ENCODE measurements at places on chromosomes 6 and 20.

GRCh38 chr6:131640100-131640499 is 3.0 kb downstream of the ENPP3 start:
- DNase-seq, result no peak

DNA sequence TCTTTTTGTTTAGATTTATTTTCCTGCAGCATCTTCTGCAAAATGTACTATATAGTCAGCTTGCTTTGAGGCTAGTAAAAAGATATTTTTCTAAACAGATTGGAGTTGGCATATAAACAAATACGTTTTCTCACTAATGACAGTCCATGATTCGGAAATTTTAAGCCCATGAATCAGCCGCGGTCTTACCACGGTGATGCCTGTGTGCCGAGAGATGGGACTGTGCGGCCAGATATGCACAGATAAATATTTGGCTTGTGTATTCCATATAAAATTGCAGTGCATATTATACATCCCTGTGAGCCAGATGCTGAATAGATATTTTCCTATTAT is 3.2 kb downstream of the FOXC1 start:
- DNase-seq, result peak; percentile 45

GRCh38 chr20:32189691-32190615 is 17.6 kb downstream of the PLAGL2 start:
- no peak for DNase-seq

DNA sequence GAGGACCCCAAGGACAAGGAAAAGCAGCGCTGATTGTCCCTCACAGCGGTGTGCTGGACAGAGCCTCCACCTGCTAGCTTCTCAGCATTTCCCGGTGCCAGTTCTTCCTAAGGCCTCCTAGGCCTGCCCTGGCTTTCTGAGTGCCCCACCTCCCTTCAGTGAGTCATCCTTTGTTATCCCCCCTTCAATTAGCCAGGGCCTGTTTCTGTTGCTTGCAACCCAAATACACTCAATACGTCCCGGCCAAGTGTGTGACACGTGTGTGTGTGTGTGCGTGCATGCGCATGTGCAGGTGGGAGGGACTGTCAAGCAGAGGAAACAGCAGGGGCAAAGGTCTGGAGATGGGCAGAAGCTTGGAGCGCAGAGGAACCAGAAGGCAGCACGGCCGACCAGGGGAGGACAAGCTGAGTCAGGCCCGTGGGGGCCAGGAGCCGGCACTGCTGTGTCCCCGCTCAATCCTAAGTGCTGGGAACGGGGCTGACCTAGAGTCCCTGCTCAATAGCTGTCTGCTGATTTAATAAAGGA is 159.8 kb downstream of the PREX1 start:
- no peak for DNase-seq

DNA sequence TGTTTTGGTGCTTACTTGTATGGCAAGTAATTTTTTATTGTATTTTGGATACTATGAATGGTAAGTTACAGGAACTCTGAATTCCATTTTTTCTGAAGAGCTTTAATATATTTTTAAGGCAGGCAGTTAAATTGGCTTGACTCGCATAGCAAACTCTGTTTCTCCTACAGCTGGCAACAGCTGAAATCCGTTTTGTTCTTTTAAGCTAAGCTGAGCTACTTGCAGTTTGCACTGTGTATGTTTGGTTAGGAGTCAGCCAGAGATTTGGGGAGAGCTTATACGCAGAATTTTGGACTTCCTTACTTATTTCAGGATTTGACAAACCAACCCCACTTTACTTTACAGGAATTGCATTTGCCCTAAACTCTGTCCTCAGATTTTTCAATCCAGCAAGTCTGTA is 179.1 kb downstream of the COL19A1 start:
- no peak for DNase-seq

DNA sequence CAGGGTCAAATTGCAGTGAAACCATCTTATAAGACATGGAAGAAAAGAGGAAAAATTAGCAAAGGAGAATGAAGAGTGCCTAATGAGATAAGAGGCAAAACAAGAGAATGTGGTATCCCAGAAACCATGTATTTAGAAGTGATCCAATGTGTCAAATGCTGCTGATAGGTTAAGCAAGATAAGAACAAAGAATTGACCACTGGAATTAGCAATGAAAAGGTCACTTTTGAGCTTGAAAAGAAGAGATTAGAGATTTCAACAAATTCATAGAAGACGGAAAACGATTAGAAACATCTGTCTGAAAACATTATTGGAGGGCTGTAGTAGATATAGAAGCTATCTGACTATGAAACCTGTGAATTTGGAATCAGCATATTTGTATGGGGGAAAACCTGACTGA is 112.2 kb downstream of the AHI1 start:
- no peak for DNase-seq

DNA sequence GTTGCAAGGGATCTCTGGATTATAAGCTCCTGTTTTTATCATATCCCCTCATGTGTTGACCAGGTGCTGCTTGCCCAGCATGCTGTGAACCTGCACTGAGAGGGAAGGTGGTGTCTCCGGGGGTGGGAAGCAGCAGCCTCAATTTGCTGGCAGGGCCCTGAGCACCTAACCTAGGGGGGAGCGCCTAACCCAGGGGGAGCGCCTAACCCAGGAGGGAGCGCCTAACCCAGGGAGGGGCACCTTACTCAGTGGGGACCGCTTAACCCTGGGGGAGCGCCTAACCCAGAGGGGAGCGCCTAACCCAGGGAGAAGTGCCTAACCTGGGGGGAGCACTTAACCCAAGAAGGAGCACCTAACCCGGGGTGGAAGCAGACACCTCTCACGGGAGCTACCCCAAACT is 83.3 kb upstream of the QKI start:
- DNase-seq, result no peak

GRCh38 chr6:145761584-145761983 is 26.3 kb upstream of the EPM2A start:
- DNase-seq, result no peak

GRCh38 chr20:38445901-38446425 is 10.8 kb upstream of the SNHG17 start:
- no peak for DNase-seq

DNA sequence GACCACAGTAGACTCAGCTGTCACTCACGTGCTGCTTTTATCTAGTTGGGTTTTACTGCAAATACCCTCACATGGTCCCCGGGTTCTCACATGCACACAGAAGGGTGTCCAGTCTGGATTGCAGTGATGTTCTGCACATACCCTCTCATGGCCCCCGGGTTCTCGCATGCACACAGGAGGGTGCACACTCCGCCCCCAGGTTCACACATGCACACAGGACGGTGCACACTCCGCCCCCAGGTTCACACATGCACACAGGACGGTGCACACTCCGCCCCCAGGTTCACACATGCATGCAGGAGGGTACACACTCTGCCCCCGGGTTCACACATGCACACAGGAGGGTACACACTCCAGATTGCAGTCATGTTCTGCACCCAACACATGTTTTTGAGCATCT is 224.3 kb downstream of the ERMARD start:
- DNase-seq, result no peak

DNA sequence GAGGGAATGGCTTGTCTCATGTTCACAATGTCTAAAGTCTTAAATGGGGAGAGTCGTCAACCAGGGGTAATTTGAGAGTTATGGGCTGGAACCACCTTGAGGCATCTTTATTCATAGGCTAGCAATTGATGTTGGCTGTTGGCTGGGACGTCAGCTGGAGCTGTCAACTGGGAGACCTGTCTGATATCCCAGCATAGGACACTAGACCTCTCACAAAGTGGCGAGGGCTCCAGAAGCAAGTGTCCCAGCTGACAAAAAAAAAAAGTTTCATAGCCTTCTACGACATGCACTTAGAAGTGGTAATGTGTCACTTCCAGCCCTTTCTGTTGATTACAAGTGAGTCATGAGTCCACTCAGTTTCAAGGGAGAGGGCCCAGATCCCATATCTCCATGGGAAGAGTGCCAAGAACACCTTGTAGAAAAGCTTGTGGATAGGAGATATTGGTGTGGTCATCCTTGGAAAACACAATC is 278.0 kb downstream of the ESR1 start:
- DNase-seq, result no peak

DNA sequence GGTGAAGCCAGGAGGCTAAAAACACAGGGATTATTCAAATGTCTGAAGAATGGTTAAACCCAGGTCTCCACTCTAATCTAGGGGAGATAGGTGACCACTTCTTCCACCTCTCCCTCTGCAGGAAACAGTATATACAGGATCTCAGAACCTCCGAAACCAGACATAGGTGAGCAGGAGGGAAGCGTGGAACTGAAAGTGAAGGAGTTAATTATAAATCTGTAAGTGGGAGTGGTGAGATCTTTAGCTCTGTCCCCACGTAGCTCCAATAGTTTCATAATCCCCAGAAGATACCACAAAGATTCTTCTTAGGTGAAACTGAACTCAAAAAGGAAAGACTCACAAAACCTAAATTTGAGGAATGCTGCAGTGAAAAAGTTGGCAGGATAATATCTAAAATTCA is 76.8 kb downstream of the THEMIS start:
- no peak for DNase-seq

DNA sequence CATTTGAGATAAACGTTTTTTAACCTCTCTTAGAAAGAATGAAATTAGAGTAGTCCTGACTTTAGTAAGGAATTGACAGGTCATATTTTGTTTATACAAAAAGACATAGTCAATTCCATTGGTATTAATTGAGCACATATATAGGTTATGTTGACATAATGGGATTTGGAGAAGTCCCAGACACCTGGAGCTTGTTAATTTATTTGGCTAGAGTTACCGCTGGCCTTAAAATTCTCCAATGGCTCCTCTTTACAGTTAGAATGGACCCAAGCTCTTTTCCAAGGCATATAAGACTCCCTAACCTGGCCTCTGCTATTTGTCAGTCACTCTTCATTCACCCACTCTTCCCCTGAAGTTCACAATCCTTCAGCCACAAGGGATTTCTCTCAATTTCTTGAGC is 221.3 kb downstream of the CBLN4 start:
- no peak for DNase-seq

Measured in ACHN (cell line).